ENCODE measurements at places on chromosomes 5 and 9.

- H3K4me3 ChIP-seq, result no peak overlapping the region
- no peak for DNase-seq
- no peaks in the 10 kb centered on the region for H3K4me1 ChIP-seq
- no peaks in the 10 kb centered on the region for H3K36me3 ChIP-seq
- peaks cover 3% of the 10 kb centered on the region for H3K27me3 ChIP-seq
- no peak overlapping the region for H3K27ac ChIP-seq
Observed at GRCh38 chr5:170795154-170795553, 11.6 kb downstream of the GABRP start.

- H3K36me3 ChIP-seq, result no peaks in the 10 kb centered on the region
- DNase-seq, result no peak
- no peak overlapping the region for H3K4me3 ChIP-seq
- no peak overlapping the region for H3K27ac ChIP-seq
Observed at GRCh38 chr9:120368799-120369198, 211.2 kb downstream of the CDK5RAP2 start.

- DNase-seq, result no peak
- peaks cover 5% of the 10 kb centered on the region for H3K27me3 ChIP-seq
- no peaks in the 10 kb centered on the region for H3K36me3 ChIP-seq
- peak overlapping the region; percentile 37 for H3K27ac ChIP-seq
- H3K4me1 ChIP-seq, result peaks cover 4% of the 10 kb centered on the region
Observed at GRCh38 chr9:136084063-136084944, 10.8 kb downstream of the NACC2 start.

DNA sequence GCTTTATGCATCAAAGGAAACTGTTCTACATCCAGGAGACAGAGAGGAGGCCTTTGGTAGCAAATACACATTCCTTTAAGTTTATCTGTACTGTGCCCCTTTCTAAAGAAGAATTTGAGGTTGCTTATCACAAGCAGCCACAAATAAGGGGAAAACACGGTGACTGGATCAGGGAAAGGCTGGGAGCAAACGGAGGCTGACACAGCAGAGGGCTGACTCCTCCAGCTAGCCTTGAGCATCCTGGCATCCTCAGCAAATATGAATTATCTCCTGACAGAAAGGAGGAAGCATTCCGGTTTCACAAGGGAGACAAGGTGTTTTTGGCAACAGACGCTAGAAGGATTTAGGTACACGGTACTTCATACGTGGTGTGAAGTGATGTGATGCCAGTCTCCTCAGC, 133.5 kb downstream of the DCP2 start:
- no peak overlapping the region for H3K4me3 ChIP-seq
- no peaks in the 10 kb centered on the region for H3K27me3 ChIP-seq
- DNase-seq, result no peak
- no peaks in the 10 kb centered on the region for H3K4me1 ChIP-seq

DNA sequence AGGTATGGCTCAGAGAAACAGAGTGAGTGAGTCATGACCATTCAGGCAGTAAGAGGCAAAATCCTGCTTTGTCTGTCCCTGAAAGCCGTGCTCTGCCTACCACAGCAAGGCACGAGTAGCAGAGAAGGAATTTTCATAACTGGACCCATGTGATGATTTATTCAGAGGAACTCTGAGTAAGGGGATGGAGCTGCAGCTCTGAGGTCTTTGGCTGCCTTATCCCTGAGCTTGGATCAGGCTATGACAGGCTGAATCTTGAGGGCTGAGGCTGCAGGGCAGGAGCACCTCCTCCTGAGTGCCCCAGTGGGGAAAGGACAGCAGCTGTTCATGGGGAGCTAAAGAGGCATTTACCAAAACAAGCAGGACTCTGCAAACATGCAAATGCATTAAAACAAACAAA, 183.4 kb downstream of the PAPPA start:
- H3K27me3 ChIP-seq, result peaks cover 4% of the 10 kb centered on the region
- H3K4me1 ChIP-seq, result no peaks in the 10 kb centered on the region
- H3K4me3 ChIP-seq, result no peak overlapping the region
- DNase-seq, result no peak

- H3K27me3 ChIP-seq, result peaks cover 12% of the 10 kb centered on the region
- H3K4me1 ChIP-seq, result peaks cover 46% of the 10 kb centered on the region
- H3K27ac ChIP-seq, result no peak overlapping the region
- no peak for DNase-seq
- no peak overlapping the region for H3K4me3 ChIP-seq
- H3K36me3 ChIP-seq, result peaks cover 7% of the 10 kb centered on the region
Observed at GRCh38 chr5:81854915-81855314, 104.0 kb upstream of the SSBP2 start.

DNA sequence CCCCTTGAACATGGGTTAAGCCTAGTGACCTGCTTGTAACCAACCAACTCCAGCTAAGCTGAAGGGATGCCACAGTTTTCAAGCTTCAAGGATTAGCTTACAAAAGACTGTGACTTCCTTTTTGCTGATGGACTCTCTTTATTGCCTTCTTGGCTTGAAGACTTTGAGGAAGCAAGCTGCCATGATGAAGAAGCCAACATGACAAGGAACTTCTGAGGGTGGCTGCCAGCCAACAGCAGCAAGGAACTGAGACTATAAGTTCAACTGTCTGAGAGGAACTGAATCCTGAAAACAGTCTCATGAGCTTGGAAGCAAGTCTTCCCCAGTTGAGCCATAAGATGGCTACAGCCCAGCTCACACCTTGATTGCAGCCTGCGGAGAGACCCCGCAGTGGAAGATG, 116.1 kb upstream of the TAF11L2 start:
- no peak overlapping the region for H3K27ac ChIP-seq
- no peaks in the 10 kb centered on the region for H3K36me3 ChIP-seq

GRCh38 chr5:159657771-159658170, 258.5 kb upstream of the ADRA1B start:
- peaks cover 4% of the 10 kb centered on the region for H3K27me3 ChIP-seq
- DNase-seq, result no peak
- H3K4me1 ChIP-seq, result no peaks in the 10 kb centered on the region
- no peak overlapping the region for H3K4me3 ChIP-seq
- H3K27ac ChIP-seq, result no peak overlapping the region

- peaks cover 8% of the 10 kb centered on the region for H3K4me1 ChIP-seq
- no peak overlapping the region for H3K4me3 ChIP-seq
- H3K27ac ChIP-seq, result no peak overlapping the region
- DNase-seq, result peak; percentile 74
- no peaks in the 10 kb centered on the region for H3K36me3 ChIP-seq
Observed at GRCh38 chr5:132272311-132273210, 15.1 kb downstream of the PDLIM4 start.

- H3K27ac ChIP-seq, result no peak overlapping the region
- H3K27me3 ChIP-seq, result no peaks in the 10 kb centered on the region
- no peaks in the 10 kb centered on the region for H3K36me3 ChIP-seq
- H3K4me3 ChIP-seq, result no peak overlapping the region
- DNase-seq, result no peak
Observed at GRCh38 chr9:29875547-29875946, 2302.3 kb upstream of the C9orf72 start.

GRCh38 chr9:3912817-3913216, 387.0 kb upstream of the RFX3 start:
- no peaks in the 10 kb centered on the region for H3K4me1 ChIP-seq
- H3K27ac ChIP-seq, result no peak overlapping the region
- H3K27me3 ChIP-seq, result no peaks in the 10 kb centered on the region
- H3K36me3 ChIP-seq, result no peaks in the 10 kb centered on the region
- no peak for DNase-seq

DNA sequence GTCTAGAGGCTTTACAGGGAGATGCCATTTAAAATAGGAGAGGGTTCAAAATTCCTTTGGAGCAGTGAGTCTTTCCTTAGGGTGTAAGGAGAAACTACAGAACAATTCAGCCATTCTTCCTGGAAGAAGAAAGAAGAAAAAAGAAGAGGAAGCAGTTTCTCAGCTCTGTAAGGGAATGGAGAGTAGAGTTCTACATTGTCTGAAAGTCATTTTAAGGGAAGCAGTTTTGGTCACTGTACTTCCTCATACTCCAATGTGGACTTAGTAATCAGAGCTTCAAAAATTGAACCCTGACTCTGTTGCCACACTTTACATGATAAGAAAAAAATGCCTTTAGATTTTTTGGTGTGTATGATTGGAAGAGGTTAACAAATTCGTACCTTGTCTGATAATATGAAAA, 122.4 kb downstream of the LRRC70 start:
- DNase-seq, result no peak
- peaks cover under 1% of the 10 kb centered on the region for H3K27me3 ChIP-seq
- no peak overlapping the region for H3K4me3 ChIP-seq
- no peaks in the 10 kb centered on the region for H3K36me3 ChIP-seq
- H3K4me1 ChIP-seq, result no peaks in the 10 kb centered on the region

- no peak overlapping the region for H3K4me3 ChIP-seq
- no peaks in the 10 kb centered on the region for H3K27me3 ChIP-seq
- H3K27ac ChIP-seq, result no peak overlapping the region
- peak; percentile 36 for DNase-seq
- H3K36me3 ChIP-seq, result no peaks in the 10 kb centered on the region
- no peaks in the 10 kb centered on the region for H3K4me1 ChIP-seq
Observed at GRCh38 chr9:16191691-16192402, 639.0 kb downstream of the CCDC171 start.

Measured in activated naive CD4-positive, alpha-beta T cell treated with anti-CD3 and anti-CD28 coated beads, Interleukin-2, amount 10 ng/mL, durations not matched to agents 7 days and 5 days (primary cell).